Activated T-helper 1 cell treated with anti-CD3 and anti-CD28 coated beads, Interleukin-12 subunit alpha, Interleukin-12 subunit beta, Interleukin-2, Interleukin-4 antibody, amounts not matched to agents 30 ng/mL and 10 ng/mL and 1 ng/mL, durations not matched to agents 14 hours and 24 hours and 36 hours (primary cell): ENCODE measurements at places on chromosomes 5 and 9.
A peak's percentile ranks its signal among the peaks of the same experiment; 100 is the strongest.

- DNase-seq = no peak
Observed at GRCh38 chr5:61840361-61840760, 465.6 kb upstream of the KIF2A start.

DNA sequence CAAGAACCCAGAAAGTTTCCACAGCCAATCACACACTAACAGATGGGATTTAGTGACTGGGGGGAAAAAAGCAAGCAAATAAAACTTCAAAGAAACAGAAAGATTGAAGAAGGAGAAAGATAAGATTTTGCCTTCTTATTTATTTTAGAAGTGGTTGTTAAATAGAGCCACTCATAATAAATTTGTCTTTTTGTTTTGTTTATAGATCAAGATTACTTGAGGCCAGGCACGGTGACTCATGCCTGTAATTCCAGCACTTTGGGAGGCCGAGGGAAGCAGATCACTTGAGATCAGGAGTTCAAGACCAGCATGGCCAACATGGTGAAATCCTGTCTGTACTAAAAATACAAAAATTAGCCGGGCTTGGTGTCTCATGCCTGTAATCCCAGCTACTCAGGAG is 94.9 kb upstream of the RANBP3L start:
- no peak for DNase-seq

- DNase-seq = no peak
Observed at GRCh38 chr5:2109566-2109965, 226.8 kb upstream of the IRX4 start.

- no peak for DNase-seq
Observed at GRCh38 chr5:126954981-126955380, 75.4 kb downstream of the MARCHF3 start.

DNA sequence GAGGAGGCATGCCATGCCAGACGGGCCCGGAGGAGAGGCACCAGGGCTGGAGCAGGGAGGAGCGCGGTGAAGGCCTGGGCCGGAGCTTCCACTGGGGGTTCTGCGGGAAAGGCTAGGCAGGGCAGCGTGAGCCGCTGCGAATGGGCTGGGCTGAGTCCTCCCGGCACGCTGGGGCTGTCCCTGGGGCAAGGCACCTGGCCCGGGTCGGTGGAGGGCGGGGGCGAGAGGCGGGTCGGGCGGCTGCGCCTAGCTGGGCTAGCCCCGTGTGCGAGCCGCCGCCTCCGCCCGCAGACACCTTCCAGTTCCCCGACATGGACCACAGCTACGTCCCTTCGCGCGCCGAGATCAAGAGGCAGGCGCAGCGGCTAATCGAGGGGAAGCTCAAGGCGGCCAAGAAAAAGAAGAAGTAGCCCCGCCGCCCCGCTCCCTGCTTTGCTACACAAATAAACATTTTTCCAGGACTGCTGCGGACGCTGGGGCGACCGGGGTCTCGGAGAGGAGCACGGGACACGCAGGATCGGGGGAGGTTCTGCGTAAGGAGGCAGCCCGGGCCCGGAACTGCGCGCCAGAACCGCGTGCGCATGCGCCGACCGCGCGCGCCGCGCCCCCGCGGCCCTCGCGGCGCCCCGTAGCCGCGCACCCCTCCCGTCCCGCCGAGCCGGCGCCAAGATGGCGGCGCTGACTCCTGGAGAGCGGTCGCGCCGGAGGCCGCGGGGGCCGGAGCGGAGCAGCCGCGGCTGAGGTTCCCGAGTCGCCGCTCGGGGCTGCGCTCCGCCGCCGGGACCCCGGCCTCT is at the start of gene RABL6:
RABL6 (plus strand) TSS at position 668 of the 794 bp plus-strand sequence. CDS start 249 bp downstream, outside the sequence.
- peak; percentile 82 for DNase-seq

DNA sequence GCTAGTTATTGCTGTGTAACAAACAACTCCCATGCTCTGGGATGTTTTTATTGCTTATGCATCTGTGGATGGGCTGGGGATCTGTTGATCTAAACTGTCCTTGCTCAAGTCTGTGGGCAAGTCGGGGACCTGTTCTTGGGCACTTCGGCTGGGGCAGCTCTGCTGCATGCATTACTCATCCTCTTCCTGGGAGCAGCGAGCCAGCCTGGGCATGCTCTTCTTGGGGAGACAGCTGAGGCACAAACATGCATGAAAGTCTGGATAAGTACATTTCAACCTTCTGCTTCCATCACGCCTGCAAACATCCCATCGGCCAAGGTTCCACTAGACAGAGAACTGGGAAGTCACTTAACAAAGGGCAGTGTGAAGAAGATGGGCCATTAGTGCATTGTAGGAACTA is 66.3 kb downstream of the ANKRD33B start:
- DNase-seq = no peak

DNA sequence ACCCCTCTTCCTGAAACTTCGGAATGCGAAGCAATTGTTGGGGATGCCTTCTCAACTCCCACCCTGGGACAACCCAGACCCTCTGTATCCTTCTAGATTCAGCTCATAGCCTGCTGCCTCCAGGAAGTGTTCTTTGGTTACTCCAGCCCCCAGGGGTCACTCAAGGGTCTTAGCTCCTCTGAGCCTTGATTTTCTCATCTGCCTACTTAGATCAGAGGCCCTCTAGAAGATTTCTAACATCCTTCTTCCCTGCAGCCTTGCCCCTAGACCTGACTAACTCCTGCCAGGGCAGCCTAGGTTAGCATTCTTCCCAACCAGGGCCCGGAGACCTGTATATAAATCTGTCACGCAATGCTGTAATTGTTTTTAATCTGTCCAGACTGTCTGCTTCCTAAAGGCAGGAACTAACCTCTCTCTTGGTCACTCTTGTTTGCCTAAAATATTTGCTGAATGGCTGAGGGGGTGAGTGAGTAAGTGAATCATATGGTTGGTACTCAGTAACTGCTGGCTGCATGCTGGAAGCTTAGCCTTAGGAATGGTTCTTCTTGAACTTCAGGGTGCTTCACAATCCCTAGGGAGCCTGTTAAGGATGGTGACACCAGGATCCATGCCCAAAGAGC is 8.2 kb downstream of the GALNT10 start:
- no peak for DNase-seq

- no peak for DNase-seq
Observed at GRCh38 chr5:117296872-117297271, 722.2 kb upstream of the SEMA6A start.

DNA sequence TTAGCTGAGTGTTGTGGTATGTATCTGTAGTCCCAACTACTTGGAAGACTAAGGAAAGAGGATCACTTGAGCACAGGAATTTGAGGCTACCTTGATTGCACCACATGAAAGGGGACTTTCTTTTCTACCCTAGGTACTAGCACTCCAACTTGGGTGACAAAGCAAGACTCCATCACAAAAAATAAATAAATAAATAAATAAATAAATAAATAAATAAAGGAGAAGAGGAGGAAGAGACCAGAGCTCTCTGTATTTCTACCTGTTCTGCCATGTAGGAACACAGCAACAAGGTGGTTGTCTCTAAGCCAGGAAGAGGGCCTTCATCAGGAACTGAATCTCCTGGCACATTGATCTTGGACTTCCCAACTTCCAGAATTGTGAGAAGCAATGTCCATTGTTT is 118.6 kb downstream of the HMHB1 start:
- no peak for DNase-seq

DNA sequence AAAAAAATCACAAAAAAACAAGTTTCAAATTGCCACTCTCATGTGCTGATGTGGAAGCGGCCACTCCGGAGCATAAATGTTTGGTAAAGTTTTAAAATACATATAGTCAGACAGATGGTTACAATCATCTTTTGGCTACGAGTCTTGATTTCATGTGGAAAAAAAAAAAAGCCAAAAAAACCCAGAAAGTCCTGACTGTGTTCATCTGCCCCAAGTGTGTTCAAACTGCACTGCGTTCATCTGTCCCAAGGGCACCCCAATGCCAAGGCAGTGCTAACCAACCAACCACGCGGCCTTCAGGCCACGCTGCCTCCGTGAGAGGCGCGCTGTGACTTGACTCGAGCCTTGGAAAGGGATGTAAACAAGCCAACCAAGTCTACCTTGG is 127.1 kb downstream of the MYO10 start:
- DNase-seq = no peak

DNA sequence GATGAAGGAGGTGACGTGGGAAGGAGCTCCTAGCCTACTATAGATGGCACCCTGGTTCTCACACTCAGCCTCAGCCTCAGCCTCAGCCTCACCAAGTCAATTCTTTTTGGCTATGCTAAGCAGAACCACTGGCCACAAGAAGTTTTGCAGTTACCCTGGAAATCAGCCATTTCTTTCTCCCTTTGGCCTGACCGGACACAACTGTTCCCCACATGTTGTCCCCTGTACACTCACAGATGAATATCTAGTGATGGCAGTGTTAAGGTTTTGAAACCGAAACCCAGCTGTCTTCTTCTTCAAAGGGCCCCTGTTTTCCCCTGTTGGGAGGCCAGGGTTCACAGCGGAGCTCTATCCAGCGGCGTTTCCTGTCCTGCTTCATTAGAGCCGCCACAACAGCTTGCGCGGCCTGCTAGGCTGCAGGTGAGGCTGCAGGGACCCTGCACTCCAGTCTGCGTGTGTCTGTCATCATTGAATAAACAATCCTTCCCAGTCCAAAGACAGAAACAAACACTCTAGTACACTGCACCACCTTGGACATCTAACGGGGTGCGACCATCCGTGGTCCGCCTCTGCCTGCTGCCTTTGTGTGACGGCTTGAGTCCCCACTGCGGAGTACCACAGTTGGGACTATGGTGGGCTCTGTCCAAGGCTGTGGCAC is 250.5 kb downstream of the DENND1A start:
- no peak for DNase-seq
